ENCODE measurements at places on chromosomes 6 and 20. TPM values are rescaled to one million over a fixed set of nuclear protein-coding genes. Genes with fewer than 3 reads are reported as not detected.
A peak's percentile ranks its signal among the peaks of the same experiment; 100 is the strongest.

DNA sequence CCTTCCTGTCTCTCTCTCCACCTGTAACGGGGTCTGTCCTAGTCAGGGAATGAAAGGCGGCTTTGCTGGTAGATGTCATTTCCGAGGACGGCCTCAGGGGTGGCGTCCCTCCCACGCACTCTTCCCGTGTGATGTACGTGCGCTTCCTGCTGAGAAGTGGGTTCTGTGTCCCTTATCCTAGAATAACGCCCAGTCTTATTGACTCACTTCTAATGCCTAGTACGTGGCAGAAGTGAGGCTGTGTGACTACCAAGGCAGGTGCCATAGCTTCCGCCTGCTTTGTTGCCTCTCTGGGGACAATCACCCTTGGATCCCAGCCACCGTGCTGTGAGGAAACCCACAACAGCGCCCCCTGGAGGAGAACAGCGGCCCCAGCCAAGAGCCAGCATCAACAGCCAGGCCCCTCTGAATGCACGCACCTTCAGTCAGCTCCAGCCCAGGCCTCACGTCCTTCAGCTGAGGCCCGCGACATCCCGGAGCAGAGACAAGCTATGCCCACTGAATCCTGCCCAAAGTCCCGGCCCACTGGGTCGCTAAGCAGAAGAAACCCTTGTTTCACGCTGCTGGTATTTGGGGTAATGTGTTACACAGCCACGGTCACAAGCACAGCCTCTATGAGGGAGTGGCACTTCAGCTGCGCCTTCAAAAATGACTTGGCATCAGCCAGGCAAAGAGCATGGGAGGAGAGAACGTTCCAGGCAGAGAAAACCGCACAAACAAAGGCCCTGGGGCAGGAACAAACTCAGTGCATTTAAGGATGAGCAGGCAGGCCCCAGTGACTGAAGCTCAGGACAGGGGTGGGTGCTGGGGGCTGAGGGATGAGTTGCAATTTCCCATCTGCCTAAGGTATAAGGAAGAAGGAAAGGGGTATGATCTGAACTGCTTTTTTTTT lies 224.2 kb downstream of the NFATC2 start:
- DNase-seq, result peak; percentile 18

- no peak for DNase-seq
These were observed 22.9 kb downstream of the CYP21A2 start for GRCh38 chr6:32060966-32061655.

The ZBTB46 gene
- 1.1 TPM for total RNA-seq

The MYB gene
- total RNA-seq, result 82.5 TPM

DNA sequence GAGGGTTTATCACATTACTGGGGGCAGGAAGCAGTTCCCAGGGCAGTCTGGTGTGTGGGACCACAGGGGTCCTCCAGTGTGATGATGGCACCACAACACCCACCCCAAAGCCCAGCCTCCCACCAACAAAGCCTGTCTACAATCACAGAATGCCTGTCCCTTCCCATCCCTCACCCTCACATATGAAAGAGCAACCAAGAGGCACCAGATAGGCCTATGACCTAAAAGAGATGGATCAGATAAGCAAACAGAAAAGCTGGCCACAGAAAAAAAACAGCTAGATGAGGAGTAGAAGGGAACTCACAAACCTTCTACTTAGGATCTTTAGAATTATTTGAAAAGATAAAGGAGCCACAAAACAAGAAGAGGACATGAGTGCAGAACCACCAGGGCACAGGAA lies 54.3 kb downstream of the SERAC1 start:
- no peak for DNase-seq

- no peak for DNase-seq
These were observed 732 bp downstream of the HRH3 start for GRCh38 chr20:62219101-62219991.

GRCh38 chr20:24781418-24781980 lies 167.6 kb upstream of the CST7 start:
- no peak for DNase-seq

DNA sequence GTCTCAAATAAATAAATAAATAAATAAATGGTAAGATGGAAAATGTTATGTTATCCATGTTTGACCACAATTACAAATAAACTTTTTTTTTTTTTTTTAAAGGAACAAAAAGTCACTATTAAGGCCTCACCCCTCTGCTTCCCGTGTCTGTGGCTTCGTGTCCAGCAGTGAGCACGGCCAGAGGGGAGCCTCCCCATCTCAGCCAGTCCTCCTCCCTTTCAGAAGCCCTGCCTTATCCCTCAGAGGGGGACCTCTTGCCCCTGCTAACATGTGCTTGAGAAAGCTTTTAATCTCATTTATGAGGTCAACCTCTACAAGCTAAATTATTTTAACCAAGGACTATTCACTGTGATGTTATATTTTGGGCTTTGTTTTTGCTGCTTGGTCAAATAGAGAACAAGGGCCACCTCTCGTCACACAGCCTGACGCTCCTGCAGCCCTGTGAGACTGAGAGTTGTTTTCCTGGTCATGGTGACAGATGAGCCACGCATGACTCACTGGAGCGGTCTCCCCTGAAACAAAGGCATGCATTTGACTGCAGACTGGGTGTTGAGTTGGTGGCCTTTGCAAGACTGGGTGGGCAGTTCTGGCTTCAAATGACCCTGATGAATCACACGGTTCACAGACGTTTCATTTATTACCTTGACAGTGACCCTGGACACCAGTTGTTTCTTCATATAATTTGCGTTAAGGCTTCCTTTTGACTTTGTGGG lies 131.8 kb downstream of the TIAM2 start:
- no peak for DNase-seq

DNA sequence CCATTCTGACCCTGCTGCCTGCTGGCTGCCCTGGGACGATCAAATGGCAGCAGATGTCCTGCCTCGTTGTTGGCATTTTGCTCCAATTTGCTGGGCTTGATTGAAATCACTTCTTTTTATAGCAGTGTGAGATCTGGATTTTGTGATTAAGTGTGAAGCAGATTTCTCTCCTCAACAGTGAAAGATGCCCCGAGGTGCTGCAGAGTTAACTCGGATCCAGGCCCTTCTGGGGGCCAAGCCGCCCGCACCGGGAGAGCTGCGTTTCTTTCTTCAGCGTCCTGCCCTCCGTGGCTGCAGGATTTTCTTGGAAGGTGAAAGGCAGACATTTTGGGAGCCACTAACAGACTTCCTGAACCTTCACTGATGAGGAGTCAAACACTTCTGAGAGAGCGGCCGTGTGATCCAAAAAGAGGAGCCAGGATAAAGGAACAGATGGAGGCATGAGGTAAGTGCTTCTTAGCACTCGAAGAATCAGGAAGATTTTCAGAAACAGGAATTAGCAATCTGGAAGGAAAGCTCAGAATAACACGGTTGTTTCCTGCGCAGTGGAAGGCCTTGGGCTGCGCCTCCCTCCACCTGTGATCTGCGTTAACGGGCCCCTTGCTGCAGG lies 139.5 kb upstream of the AFDN start:
- DNase-seq, result no peak

DNA sequence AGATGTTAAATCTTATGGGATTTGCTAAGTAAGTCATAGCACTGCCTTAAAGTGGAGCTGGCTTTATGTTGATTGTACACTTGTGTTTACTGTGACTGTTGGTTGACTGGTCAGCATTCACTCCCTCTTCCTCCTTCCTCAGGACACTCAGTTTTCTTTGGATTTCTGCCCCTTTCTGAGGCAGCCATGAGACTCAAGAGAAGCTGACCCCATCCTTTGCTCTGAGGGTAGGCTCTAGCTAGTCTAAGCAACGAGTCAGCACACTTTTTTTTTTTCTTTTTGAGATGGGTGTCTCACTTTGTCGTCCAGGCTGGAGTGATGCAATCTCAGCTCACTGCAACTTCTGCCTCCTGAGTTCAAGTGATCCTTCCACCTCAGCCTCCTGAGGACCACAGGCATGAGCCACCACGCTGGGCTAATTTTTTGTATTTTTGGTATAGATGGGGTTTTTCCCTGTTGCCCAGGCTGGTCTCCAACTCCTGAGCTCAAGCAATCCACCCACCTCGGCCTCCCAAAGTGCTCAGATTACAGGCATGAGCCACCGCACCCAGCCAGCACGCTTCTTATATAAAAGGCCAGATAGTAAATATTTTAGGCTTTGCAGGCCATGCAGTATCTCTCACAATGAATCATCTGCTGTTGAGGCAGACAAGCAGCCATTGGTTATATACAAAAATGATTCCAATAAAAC lies 191.4 kb downstream of the NFATC2 start:
- no peak for DNase-seq

GRCh38 chr6:22251348-22251747 lies 45.5 kb downstream of the PRL start:
- DNase-seq, result no peak

DNA sequence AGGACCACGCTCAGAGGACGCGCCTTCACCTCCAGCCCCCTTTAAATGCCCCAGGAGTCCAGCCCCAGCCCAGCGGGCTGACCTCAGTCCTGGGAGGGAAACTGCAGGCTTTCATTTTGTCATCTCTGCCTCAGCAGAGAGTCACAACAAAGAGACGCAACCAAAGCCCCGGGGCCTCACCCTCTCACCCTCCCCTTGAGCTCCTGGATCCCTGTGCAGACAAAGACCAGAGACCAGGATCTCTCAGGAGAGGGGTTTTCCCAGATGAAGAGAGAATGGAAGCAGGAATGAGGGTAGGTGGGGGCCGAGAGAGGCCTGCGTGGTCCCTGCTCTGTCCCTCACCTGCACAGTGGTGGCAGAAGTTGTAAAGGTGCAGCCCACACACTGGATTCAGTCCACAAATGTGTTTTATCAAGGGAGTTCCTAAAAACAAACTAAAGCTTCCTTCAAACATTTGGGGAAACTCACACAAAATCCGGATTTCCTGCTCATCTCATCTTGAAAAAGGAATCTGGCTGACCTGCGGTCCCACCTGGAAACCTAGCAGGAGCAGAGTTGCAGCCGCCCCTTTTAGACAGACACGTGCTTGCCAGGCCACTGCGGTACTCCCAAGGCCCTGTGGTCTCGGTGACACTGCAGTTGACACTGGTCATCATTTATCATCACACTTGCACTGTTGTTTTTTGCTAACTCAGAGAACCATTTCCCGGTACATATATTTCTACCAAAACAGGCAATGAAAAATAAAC lies 27.1 kb downstream of the PTGIS start:
- no peak for DNase-seq

The AVP gene
- total RNA-seq, result not detected

DNA sequence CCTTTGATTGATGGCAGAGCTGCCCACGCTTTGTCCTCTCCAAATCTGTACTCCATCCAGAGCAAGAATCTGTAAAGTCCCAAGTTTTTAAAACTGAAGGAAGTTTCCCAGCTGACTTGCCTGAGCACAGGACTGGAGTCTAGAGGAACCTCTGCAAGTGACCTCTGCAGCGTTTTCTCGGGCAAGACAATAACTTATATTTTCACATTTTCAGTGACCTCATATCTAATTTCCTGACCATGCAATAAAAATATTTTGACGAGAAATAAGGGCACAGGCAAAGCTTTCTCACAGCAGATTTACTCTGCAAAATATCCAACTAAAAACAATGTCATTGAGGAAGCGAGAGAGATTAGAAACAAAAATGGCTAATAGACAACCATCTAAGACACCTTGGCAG lies 185.5 kb upstream of the SNX9 start:
- DNase-seq, result no peak

DNA sequence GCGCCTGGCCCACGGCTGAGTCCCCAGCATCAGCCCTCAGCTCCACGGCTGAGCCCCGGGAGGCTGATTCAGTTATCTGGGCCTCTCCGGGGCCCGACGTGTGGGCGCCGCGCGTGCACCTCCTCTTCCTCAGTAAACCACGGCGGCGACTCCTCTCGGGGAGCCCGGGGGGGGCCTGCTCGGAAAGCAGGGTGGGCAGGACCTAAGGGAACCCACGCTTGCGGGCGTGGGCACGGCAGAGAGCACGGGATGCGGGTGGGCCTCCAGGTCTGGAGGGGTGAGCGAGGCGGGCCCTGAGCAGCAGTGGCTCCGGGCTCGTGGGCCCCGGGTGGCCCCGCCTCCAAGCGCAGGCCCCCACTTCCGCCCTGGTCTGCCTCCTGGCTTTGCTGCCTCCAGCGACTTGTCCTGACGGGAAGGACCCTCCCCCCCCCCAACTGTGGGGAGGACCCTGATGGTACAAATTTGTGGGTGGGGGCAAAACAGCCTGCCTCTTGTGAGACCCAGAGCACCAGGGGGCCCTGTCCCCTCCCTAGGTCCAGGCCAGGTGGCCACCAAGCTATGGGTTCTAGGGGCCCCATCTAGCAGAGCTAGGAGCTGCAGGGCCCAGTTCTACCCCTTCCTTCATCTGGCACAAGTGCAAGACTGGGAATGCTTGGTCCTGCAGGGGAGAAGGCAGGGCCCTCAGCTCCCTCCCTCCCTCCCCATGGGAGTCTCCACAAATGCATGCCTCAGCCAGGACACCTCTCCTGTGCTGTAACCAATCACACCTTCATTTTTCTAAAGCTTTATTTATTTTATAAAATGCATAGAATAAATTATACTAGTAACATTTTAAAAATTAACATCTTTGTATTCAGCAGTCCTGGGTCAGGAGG lies 16.9 kb downstream of the UCKL1 start:
- no peak for DNase-seq

The PSMF1 gene
- total RNA-seq, result 182 TPM

GRCh38 chr6:7673063-7673536 lies 52.8 kb upstream of the BMP6 start:
- DNase-seq, result no peak

GRCh38 chr6:108795122-108795521 lies 53.1 kb upstream of the ARMC2 start:
- DNase-seq, result no peak

DNA sequence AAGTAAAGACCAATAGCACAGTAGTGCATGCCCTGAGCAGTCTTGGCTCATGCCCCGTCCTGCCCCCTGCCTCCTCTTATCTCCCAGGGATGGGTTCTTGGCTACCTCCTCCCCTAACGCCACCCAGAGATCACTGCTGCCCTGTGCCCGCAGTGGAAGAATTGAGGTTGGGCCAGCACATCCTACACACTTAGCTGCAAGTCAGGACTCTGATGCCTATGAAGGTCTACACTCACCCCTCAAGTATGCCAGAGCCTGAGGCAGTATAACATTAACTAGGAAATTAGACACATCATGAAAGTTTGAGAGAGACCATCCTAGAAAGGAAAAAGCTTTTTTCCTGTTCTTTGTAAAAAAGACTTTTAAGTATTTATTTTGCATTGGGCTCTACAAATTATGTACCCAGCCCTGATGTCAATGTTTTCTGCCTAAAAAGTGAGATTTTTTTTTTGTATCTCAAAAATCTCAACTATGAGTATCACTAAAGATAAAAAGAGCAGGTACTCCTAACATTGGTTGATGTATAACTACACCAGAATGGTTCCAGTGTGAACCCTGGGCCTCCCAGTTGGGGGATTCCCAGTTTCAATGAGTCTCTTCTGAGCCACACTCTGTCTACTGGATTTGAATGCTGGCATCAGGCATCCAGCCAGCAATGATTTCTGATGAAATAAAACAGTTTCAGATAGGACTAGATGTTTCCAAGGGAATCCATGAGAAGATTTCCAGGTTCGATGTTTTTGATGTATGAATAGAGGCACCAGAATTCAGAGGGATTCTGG lies 115.4 kb downstream of the ISM1 start:
- no peak for DNase-seq

The ADGRF5 gene
- not detected for total RNA-seq

GRCh38 chr6:90136176-90136575 lies 160.5 kb downstream of the BACH2 start:
- no peak for DNase-seq
